ENCODE measurements at places on chromosomes 2 and 18.

DNA sequence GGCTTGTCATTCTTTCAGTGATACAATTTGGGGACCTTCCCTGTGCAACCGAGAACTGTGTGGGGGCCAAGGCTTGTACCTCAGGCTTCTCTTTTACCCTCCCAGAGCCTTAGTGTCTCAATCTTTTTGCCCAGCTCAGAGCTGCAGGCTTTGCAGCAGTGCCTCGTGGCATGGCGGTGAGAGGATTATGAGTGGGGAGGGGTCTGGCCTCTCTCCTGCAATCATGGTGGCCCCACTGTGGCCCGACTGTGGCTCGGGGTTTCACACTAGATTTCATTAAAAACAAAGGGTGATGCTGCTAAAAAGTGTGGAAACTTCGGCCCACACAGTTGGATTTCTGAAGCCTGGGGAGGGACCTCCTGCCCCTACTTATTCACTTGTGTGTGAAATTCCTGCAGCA is 75.5 kb downstream of the CAPN13 start:
- DNase-seq: no peak

- DNase-seq: no peak
Measured at GRCh38 chr2:162401871-162402270, 57.9 kb downstream of the GCA start.

- no peak for DNase-seq
Measured at GRCh38 chr2:235382179-235382578, 111.7 kb upstream of the AGAP1 start.

DNA sequence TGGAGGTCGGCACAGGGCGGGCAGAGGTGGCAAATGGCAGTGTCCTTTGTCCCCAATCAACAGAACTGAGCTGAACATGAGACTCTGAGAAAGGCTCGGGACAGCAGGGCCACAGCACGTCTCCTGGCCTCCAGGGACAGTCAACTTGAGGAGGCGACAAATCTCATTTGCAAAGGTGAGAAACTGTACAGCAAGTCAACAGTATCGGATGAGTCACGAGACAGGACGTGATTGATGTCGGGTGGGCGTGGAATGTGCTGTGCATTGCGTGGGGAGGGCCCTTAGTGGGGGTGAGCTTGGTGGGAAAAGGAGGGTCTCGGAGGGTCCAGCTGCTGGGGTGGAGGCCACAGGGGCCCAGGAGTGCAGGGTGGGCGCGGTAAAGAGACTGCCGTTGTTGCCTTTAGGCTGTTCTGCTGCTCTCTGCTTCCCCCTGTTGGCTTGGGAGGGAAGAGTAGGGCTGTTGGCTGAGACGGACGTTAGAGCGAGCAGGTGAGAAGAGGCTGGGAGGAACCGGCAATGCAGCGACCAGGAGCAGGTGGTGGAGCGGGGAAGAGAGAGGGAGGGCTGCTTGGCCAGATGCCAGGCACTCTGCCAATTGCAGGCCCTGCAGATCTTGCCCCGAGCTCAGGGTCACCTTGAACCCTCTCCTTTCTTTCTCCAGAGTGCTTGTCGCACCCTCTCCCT is 164.3 kb downstream of the BCL2 start:
- DNase-seq: peak; percentile 87

DNA sequence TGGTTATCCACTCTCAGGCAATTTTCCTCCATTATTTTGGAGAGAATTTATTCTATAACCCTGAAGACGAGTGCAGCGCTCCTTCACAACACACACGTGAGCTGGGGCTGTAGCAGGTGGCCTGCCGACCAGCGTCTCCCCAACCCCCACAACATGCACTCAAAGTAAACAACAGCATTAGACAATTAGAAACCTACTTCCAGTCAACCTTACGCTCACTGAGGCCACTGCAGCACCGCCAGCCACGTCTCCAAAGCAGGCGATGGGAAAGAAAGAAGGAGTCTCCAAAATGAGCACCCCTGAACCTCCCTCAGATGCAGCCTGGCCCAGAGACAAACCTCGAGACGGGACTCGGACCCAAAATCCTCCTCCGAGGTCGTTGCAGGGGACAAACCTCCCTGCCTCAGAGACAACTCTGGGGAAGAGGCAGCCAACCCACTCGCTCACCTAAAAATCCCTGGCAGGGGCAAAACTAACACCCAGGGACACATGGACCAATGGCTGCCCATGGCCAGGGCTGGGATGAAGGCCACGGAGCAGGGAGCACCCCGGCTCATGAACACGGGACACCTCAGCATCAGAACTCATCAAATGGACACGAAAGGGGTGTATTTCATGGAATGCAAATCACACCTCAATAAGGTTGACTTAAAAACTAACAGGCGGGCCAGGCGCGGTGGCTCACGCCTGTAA is 2.6 kb downstream of the SLC66A2 start:
- DNase-seq: no peak

DNA sequence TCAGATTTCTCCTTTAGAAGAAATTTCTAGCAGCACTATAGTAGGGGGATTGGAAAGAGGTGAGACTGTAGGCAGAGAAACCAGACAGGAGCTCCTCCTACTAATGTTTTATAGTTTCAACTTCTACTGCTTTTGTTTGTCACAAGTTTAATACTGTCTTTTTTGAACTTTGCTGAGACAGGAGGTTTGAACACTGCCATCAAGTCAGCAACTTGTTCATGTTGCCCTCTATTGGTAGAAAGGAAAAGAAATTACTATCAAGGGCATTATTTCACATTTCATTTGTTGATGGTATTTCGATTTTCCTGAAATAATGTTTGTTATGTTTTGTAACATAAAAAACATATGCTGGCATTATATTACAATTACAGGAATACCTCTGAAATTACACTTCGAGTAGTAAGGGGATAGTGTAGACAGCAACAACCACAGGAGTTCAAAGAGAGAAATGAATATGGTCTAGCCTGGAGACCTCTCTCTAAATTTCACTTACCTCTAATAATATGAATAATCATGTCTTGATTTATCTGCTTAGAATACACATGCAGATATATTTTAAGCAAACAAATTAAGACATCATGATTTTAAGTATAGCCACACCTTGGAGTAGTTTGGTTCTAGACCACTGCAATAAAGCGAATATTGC is 12.4 kb upstream of the CCDC88A start:
- DNase-seq: no peak

DNA sequence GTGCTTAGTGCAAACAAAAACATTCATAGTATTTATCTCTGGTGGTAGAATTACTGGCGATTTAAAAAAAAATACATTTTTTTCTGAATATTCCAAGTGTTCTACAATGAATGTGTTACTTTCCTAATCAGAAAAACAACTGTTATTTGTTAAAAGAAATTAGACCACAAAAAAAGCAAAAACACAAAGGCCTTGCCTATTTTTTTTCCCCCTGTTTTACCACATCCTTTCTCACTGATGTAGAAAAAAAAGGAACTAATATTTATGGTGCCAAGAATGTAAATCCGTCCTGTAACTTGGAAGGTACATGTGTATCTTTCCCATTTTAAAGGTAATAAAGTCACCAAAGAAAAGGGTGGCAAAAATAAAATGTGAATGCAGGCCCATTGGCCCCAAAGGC is 28.4 kb upstream of the MGAT4A start:
- no peak for DNase-seq

GRCh38 chr2:194907569-194907968 is 749.5 kb upstream of the SLC39A10 start:
- no peak for DNase-seq

DNA sequence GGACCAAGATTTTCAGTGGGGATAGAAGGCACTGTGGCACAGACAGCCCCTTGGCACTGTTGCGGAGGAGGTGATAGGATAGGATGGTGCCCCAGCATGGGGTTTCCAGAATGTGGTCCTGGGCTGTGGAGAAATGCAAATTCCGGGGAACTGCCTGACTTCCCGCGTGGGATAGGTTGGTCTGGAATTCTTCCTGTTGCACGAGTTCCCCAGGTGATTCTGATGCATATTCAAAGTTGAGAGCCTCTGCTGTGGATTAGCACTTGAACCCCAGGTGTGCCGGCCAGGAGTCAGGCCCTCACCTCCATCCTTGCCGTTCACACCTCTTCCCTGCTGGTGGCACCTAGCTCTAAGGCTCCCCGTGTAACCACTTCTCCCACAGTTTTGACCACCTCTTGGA is 15.5 kb downstream of the NCK2 start:
- no peak for DNase-seq

GRCh38 chr2:203673933-203674332 is 32.5 kb upstream of the CD28 start:
- DNase-seq: peak; percentile 47

GRCh38 chr2:170911314-170911889 is 17.7 kb upstream of the GORASP2 start:
- no peak for DNase-seq
